ENCODE measurements at places on chromosomes 16 and 17.

DNA sequence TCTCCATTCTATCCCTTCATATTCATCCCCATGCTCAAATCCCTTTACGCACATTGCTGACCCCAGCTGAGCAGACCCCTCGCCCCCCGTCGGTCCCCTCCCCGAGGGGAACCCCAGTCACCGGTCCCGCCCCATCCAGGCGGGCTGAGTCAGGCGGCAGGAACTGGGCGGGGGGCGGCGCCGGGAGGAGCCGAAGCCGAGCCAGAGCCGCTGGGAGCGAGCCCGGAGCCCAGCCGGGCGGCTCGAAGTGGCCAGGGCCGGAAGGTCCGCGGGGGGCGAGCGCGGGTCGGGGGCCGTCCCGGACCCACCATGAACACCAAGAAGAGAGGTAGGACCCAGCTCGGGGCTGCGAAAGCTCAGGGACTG is 8.6 kb downstream of the RIPOR1 start:
- no peak for DNase-seq

DNA sequence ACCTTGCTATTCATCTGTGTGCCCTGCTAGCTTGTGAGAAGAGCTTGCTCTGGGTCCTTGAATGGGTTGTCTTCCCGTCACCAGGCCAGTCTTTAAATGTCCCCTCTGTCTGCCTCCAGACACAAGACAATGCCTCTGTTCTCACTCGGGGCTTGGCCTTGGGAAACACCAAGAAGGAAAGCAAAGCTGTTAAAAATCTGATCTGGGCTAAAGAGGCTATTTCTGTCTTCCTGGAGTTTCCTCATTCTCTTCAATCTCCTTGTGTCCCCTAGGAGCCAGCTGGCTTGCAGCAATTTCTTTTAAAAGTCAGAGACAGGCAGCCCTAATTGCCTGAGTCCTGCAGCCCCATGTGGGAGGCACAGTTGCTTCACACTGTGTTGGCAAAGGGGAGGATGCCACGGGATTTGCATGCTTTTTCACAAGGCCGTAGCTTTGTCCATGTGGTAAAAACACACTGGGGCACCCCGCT is 2.5 kb downstream of the DNAI2 start:
- DNase-seq, result no peak

- no peak for DNase-seq
These were observed 541 bp downstream of the CCL3 start for GRCh38 chr17:36089339-36089865.

GRCh38 chr17:4919511-4920047 is 12.5 kb upstream of the GP1BA start:
- DNase-seq, result no peak

GRCh38 chr16:58493756-58494431 is 6.0 kb upstream of the NDRG4 start:
- DNase-seq, result no peak

GRCh38 chr16:11165349-11165748 is 90.7 kb downstream of the SOCS1 start:
- no peak for DNase-seq

DNA sequence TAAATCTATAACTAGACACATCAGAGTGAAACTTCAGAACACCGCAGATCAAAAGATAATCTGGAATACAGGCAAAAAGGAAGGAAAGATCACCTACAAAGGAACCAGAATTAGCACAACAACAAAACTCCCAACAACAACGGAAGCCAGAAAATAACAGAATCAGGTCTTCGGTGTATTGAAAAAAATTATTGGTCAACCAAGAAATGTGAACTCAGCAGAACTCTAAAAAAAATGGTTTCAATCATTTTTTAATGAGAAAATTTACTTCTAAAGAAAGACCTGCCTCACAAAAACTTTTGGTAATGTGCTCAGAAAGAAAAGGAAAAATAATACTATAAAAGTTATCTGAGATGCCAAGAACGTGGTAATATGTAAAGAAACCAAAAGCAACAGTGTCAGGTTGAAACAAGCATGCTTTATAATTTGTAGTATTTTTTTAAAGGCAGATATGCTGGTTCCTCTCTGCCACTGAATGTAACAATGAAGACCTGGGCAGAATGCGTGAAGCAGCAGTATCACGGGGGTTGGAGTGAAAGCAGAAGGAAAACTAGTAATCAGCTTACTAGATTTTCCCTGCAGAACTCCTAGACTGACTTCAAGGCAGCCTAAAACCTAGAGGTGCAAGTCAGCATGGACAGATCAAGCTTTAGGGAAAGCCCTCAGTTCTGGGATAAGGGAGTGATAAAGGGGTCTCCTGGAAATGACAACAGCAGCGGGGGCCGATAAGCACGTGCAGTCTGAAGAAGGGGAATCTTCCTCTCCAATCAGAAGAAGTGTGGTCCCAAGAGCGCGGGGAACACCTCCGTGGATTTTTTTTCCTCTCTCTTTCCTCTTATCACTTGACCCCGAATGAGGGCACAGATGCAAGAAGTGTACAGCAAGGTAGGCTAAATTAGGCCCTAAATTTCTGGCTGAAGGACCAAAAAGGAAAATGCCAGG is 80.9 kb upstream of the TEKT1 start:
- no peak for DNase-seq

DNA sequence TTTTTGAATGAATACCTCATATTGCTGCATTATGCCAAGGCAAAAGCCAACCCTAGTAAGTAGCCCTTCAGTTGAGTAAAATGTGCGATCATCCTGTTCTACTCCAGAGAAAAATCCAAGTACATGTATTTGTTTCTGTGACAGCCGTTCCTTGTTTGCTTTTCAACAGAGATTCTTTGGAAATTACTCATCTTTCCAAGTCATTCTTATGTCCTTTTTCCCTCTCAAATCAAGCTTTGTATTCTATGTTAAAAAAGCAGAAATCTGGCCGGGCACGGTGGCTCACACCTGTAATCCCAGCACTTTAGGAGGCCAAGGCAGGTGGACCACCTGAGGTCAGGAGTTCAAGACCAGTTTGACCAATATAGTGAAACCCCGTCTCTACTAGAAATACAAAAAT is 112.9 kb upstream of the HAS3 start:
- no peak for DNase-seq

DNA sequence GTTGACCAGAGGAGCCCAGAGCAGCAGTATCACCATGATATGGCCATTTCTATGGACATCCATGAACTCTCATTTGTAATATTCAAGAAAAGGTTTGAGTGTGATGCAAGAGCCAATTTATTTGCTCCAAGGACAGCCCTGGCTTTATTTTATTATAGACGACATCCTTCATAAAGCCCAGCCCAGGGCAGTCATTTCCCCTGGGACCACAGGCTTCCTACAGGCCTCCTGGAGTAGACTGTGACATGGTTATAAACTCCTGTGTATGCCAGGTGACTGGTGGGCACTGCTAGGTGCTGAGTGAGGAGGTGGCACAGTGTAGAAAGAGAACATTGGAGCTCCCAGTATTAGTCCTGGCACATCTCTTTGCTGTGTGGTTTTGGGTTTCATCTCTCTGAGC is 120.9 kb downstream of the UTP18 start:
- DNase-seq, result no peak

- DNase-seq, result no peak
These were observed 120.4 kb upstream of the C17orf78 start for GRCh38 chr17:37255432-37255831.

DNA sequence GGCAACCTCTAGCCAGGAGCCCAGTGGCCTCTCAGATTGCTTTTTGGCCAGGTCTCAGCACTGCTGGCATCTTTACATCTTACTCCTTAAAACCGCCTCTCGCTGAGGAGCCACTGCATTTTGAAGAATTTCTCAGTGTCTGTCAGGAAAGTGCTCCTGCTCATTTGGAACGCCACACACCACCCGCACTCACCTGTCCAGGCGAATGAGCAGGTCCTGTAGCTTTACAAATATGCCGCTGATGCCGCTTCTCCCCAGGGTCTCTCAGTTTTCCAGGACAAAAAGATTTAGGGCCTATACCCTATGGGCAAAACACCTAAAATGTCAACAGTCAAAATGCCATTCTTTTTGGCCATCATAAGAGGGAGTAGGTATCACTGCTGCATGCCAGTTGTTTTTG is 22.1 kb downstream of the CYB561 start:
- DNase-seq, result no peak

DNA sequence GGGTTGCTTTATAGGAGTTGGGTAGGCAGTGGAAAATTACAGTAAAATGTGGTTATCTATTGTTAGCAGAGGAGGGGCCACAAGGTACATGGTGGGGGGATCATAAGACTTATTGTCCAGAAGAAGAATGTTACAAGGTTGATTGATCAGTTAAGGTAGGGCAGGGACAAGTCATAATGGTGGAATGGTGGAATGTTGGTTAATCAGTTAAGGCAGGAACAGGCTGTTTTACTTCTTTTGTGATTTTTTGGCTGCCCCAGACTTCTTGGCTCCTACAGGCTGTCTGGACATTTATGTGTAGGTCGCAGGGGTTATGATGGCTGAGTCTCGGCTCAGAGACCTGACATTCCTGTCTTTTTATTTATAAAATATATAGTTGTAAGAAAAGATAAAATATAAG is 2277.1 kb downstream of the TP53TG3F start:
- DNase-seq, result no peak

GRCh38 chr16:87017371-87018012 is 299.7 kb downstream of the C16orf95 start:
- DNase-seq, result no peak

GRCh38 chr16:610513-611381 is 20.0 kb upstream of the WFIKKN1 start:
- DNase-seq, result peak; percentile 22

DNA sequence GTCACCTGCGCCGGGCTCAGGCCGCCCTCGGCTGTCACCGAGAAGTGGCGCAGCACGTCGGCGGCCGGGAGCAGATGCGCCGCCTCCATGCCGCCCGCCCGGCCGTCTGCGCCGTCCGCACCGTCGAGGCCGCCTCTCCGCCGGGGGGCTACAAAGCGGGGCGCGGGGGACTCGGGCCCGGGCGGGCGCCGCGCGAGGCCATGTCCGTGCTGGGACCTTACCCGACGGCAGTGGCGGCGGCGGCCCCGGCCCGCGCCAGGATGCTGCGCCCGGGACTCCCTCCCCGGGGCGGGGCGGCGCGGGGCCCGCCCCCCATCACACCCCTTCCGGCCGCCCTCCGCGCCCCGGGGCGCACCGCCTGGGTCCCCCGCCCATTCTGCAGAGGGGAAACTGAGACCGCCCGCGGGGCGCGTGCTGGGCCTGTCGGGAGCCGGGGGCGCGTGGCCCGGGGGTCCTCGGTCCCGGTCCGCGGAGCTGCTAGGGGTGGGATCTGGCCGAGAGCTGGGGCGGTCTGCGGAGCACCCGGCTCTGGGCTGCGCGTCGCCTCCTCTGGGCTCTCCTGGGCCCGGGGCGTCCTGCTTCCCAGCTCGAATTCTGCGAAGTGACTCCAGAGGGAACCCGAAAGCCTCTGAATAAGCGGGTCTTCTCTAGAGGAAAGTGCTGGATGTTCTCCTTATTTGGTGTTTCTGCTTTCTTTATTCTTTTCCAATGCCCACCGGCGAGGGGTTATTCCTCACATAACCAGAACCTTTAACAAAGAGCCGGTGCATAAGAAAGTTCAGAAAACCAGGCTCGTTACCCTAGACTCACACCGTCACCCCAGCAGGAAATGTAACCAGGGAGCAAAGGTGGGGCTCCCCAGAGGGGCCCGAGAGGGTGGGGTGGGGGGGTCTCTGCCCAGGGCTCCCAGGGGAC is at the start of gene ATP2A3:
Gene ATP2A3, minus strand, starts transcription at position 235 of the 915 bp plus-strand sequence. Its CDS starts 146 bp downstream, at position 89.
- DNase-seq, result peak; percentile 27

- no peak for DNase-seq
These were observed 13.9 kb downstream of the CMC2 start for GRCh38 chr16:80992676-80993293.

DNA sequence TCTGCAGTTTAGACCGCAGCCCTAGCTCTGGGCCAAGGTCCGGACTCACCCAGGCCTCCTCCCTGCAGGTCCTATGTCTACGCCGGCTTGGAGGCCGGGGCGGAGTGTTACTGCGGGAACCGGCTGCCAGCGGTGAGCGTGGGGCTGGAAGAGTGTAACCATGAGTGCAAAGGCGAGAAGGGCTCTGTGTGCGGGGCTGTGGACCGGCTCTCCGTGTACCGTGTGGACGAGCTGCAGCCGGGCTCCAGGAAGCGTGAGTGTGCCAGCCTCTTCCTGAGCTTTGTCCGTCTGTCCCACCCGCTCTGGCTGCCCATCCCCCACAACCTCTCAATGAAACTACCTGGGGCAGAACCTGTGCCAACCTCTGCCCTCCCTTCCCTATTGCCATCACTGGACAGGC is 20.1 kb downstream of the WSCD1 start:
- no peak for DNase-seq

- DNase-seq, result no peak
These were observed 21.5 kb downstream of the RPH3AL start for GRCh38 chr17:330993-331701.

GRCh38 chr16:17068524-17068923 is 402.2 kb downstream of the XYLT1 start:
- DNase-seq, result no peak

GRCh38 chr16:1054660-1055556 is 17.6 kb upstream of the SSTR5 start:
- DNase-seq, result peak; percentile 13

DNA sequence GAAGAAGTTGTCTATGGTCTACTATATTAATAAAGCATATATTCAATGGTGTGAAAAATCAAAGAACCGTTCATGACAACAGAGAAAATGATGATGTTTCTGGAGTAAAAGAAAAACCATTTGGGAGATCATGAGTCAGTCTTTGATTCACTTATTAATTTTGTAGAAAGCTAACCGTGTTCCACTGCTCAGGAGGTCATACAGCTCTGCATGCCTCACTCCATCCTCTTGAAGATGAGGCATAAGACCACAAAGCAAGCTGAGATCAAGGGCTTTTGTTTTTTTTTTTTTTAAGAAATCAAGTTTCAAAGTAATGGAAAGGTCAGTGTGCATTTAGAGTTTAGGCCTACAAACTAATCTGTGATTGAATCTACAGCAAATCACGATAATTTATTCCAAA is 206.4 kb downstream of the CEP112 start:
- DNase-seq, result no peak

DNA sequence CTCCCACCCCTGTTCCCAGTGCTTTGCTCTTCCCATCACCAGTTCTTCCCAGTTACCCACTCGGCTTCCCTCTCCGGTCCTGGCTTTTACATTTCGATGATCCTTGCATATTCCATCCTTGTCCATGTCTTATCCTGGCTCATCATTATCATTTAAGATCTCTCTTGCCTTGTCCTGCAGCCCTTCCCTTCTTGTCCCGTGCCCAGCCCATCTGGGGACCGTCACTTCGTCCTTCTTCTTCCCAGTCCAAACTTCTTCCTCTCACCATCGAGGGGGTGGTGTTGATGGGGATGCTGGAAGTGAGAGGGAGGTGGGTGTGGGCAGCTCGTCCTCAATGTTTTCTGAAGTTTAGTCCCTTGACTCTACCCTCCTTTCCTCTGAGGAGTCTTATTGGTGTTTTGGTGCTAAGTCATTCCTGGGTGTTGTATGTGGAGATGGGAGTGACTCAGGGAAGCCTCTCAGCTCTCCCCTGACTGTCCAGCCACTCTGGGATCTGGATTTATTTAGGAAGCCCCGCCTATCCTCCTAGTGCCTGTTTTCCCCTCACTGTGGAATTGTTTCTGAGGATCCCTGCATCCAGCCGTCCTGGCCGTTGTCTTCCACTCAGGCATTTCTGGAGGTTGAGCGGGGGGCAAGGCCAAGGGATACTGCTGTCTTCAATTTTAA is 975 bp downstream of the SNX29 start:
- DNase-seq, result no peak

GRCh38 chr16:86457501-86458148 is 52.7 kb upstream of the FOXF1 start:
- no peak for DNase-seq

Data from stimulated activated CD8-positive, alpha-beta memory T cell treated with anti-CD3 and anti-CD28 coated beads, Interleukin-15, amount 100 ng/mL, for 1 hour (primary cell).